ENCODE measurements at places on chromosomes 1 and 21.

- peak; percentile 49 for DNase-seq
Measured at GRCh38 chr1:203428981-203429599, 46.5 kb upstream of the PRELP start.

DNA sequence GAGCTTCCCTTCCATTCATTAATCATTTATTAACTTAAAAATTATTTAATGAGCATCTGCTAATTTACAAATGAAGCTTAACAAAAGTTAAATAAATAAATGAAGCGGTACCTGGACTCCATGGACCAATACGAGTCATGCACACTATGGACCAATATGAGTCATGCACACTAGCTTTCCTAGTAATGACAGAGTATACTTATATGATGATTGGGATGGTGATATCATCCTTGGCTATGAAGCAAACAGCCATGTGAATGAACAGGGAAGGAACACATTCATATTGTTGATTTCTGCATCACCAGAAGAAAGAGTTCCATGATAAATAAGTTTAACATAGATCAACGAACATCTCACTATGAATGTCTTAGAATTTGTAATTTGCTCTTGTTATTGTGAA lies 109.9 kb downstream of the SPAG17 start:
- DNase-seq: no peak

- DNase-seq: no peak
Measured at GRCh38 chr1:82819234-82819633, 1018.5 kb downstream of the ADGRL2 start.

DNA sequence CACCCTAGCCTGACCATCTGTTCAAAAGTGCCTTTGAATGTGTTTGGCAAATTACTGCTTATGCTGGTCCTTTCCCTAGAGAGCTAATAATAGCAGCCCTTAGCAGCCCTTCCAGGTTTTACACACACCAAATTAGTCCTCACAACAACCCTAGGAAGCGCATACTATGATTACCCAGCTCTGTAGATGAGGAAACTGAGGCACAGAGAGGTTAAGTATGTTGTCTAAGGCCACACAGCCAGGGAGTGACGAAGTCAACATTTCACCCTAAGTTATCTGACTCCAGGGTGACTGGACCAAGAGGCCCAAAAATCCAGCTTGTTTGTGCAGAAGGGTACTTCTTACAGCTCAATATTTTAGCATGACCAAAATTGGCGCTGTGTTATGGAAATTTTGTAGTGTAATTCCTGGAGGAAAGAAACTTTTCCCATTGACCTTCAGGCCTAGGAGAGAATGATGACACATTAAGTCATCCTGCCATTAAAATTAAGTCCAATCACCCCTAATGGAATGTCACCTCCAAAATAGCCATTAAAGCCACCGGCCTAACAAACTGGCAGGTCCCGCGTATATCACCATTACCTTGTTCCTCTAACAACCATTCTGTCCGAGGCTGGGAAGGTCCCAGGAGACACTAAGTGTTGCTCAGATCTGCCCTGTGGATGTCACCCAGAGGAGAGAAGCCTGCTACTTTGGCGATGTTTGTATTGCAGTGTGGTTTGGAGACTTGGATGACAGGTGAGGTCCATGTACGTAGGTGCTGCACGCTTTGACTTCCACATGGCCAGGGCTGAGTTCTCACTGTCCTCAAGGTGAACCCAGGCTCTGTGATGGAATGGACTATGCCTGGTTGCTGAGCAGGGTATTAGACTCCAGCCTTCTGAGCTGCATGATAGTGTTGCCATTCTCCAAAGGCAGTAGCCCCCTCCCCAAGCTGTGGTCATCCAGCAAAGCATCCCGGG lies 258.3 kb downstream of the TOMM20 start:
- no peak for DNase-seq

DNA sequence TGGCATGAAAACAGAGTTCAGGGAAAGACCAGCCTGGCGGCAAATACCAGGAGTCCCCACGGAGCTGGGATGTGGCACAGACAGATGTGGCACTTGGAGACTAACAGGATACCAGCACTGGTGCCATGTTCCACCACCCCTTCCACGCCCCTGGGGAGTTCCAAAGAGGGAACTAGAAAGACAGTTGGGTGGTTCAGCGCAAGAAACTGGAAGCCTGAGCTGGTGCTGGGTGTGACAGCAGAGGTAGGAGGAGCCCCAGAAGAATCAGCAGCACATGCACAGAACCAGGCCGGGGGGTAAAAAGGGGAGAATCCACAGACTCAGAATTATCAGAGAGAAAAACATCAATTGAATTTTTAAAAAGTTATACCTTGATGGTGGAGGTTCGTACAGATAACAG lies 22.4 kb downstream of the DDX20 start:
- no peak for DNase-seq

DNA sequence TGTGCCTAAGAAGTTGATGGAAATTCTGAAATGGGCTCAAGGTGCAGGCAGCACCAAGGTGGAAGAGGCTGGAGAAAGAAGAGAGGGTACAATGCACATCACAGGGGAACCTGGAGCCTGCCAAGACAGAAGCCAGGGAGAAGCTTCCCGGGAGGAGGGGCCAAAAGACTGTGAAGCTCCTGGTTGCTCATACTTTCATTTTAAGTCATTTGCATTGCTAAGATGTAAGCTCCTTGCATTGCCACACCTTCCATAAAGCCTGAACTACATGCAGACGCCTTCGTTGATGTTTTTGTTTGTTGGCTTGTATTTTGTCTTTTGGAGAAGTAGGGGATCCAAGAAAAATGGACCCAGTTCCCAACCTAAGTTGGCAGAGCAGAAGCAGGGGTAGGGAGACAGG lies 69.0 kb downstream of the HMGB4 start:
- no peak for DNase-seq

GRCh38 chr1:157237522-157237921 lies 99.3 kb upstream of the ETV3 start:
- no peak for DNase-seq

DNA sequence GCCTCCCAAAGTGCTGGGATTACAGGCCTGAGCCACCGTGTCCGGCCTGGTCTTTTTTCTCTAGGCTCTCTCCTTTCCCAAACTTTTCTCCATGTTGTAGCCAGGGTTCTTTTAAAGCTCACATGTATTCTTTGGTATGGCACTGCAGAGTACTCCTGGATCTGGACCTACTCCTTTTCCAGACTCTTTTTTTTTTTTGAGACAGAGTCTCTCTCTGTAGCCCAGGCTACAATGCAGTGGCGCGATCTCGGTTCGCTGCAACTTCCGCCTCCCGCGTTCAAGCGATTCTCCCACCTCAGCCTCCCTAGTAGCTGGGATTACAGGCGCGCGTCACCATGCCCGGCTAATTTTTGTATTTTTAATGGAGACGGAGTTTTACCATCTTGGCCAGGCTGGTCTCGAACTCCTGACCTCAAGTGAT lies 602 bp upstream of the MED18 start:
- DNase-seq: no peak

- DNase-seq: no peak
Measured at GRCh38 chr1:205589618-205590456, 42.0 kb downstream of the ELK4 start.

DNA sequence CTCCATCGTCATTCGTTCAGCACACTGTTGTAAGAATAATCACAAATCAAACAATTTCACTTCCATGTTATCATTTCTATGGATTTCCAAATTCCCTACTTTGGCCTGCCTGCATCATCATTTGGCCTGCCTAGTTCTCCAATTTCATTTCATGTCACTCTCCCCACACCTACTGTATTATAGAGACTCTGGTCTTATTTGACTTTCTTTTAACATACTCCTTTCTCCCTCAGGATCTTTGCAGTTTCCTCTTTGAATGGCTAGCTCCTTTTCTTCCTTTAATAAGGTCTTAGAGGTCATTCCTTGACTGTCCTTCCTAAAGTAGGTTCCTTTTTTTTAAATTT lies 36.3 kb upstream of the PODN start:
- DNase-seq: no peak

DNA sequence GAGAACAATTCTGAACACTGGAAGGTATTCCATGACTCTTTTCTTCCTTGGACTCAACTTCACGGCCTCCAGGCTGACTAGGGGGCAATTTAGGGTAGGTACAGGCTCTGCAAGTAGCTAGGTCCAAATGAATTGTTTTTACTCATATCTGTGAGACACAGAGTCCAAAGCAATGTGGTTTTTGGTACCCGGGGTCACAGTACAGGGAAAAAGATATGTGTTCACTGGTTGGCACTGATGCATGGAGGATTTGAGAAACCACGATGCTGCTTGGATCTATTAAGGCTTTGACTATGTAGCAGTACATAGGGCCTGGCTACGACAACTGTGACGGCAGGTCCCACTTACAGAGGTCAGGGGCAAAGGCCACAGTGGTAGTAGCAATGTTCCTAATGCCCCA lies 200.6 kb downstream of the DUSP10 start:
- DNase-seq: no peak

- DNase-seq: no peak
Measured at GRCh38 chr1:154844297-154844681, 25.8 kb downstream of the KCNN3 start.

GRCh38 chr1:62832276-62832675 lies 48.3 kb downstream of the ATG4C start:
- DNase-seq: no peak

Measured in COR-L47 (cell line).